ENCODE measurements at places on chromosomes 6 and 20. TPM values are rescaled to one million over a fixed set of nuclear protein-coding genes. Genes with fewer than 3 reads are reported as not detected.

The ANKRD66 gene
- not detected for total RNA-seq

DNA sequence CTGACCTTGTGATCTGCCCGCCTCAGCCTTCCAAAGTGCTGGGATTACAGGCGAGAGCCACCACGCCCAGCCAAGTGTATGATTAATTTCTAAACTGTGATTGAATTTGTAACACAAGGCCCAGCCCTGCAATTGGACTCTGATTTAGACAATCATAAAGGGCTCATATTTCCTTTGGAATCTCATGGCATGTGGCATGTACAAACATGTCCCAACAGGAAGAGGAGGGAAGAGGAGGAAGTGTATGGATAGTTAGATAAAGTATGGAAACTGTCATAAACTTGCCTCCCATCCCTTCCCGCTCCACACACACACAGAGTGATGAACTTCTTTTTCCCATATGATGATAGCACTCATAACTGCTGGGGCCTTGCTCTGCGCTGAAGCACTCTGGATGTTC is 27.2 kb upstream of the QKI start:
- DNase-seq = no peak
- no peaks in the 10 kb centered on the region for H3K4me1 ChIP-seq
- no peaks in the 10 kb centered on the region for H3K27me3 ChIP-seq
- H3K36me3 ChIP-seq = no peaks in the 10 kb centered on the region

DNA sequence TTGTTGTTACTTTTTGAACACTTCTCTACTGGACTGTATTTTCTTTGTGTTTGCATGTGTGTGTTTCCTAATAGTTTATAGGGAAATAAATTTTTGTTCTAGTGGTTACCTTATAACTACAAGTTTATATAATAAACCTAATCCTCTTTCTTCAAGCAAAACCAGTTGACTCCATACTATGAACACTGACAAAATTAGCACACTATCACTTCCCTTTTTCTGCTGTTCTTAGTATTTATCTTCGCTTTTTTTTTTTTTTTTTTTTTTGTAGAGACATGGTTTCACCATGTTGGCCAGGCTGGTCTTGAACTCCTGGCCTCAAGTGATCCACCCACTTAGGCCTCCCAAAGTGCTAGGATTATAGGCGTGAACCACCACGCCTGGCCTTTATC is 25.0 kb upstream of the C6orf62 start:
- no peak overlapping the region for H3K27ac ChIP-seq
- H3K4me3 ChIP-seq = no peak overlapping the region
- H3K4me1 ChIP-seq = no peaks in the 10 kb centered on the region

DNA sequence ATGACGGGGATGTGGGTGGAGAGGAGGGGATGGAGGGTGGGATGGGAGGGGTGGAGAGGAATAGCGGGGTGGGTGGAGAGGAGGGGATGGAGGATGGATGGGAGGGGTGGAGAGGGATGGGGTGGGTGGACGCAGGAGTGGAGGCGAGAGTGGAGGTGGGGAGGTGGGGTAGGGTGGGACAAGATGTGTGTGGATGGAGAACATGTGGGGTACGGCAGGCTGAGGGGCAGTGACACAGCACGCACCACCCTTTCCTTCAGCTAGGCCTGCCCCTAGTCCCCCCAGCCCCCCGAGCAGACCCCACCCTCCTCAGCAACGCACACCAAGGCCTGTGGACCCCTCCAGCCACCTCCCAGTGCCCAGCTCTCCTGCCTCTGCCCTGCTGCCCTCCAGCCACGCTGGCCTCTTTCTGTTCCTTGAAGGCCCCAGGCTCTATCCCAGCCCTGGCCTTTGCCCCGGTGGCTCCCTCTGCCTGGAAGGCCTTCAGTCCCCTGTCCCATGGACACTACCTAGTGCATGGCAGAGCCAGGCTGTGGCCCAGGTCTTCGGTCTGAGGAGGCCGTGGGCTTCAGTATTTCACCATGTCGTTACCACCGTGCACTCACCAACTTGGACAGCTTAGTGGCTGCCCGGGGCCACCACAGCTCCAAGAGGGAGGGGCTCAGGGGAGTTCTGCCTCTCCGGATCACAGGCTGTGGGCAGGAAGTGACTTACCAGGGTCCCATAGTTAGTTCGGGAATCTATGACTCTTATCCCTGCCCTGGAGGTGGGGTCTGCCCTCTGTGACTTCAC is 78.4 kb upstream of the PMEPA1 start:
- H3K4me1 ChIP-seq = no peaks in the 10 kb centered on the region
- no peak overlapping the region for H3K4me3 ChIP-seq
- DNase-seq = no peak
- H3K27me3 ChIP-seq = no peaks in the 10 kb centered on the region
